NCI-H1694 (cell line): ENCODE measurements at places on chromosomes 4 and X.

GRCh38 chr4:55838356-55838755 lies 15.1 kb upstream of the EXOC1 start:
- no peak for DNase-seq

DNA sequence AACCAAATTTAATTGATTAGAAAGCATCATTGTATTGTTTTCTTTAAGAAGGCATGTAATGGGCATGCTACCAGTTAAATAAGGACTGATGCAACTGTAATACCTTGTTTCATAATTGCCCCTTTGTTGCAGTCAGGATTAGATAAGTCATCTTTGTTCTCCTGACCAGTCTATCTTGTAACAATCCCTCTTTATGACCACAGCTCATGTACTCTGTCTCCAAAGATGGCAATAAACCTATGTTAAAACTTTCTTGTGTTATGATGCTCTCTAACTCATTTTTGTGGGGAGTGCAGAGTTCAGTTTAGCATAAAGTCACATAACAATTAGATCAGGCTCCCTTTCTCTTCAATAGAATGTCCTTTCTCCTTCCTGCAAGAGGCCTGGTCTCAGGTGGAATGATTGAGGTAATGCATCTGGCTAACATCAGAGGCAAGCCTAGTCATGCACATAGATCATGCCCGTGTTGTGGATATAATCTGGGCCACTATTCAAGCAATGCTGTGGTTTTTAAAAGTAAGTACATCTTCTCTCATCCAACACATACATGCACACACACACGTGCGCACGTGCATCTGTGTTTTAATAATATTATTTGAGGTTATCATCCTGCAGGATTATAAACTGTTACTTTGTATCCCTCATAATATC lies 45.6 kb downstream of the TMEM154 start:
- no peak for DNase-seq

- no peak for DNase-seq
Observed at GRCh38 chr4:127045861-127046260, 586.9 kb upstream of the INTU start.

DNA sequence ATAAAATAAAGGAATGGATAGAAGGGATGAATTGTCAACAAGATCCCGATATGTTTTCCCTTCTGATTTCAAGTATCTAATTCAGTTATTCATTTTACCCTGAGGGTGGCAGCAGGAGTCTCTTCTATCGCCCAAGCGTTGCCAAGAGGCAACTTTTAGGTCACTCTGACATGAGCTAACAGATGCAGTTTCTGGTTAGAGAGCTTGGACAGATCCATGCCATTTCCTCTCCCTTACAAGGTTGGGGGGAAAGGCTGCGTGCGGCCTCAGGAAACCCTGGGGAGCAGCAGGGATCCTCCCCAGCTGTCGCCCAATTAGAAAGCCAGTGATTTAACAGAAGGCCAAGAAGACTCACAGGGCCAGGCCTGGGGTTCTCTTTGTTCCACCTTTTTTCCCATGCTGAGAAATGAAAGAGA lies 35.3 kb upstream of the WAS start:
- peak; percentile 53 for DNase-seq

DNA sequence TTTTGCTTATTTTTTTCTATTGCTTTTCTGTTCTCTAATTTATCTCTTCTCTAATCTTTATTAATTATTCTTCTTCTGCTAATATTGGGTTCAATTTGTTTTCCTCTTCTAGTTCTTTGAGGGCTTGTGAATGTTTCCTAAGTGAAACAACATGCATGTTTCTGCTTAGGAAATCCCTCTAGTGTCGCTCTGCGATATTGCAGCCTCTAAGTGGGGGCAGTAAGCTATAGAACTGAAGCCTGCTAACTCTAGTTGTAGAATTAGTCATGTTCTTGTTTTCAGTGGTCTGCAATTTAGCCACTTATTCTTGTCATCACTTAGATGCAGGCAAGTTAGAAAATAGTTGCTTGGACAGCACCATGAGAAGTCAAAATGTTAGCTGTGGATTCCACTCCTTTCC lies 222.6 kb downstream of the SPIN4 start:
- DNase-seq, result no peak

DNA sequence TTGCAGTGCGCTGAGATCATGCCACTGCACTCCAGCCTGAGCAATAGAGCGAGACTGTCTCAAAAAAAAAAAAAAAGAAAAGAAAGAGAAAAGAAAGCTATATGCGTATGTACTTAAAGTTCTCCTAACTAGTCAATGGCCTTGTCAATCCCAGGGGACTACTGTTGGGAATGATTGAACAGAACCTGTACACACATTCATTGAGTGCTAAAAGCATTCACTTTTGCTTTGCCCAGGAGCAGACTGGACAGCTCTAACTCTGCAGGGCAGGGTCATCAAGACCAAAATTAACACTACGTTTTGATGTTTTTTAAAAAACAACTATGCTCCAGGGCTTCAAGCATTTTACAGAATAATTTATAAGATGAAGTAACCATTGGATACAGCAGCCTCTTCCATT lies 106.2 kb downstream of the FNIP2 start:
- DNase-seq, result no peak

- DNase-seq, result no peak
Observed at GRCh38 chr4:56118055-56118454, 169.3 kb downstream of the CEP135 start.

GRCh38 chr4:36533944-36534343 lies 252.5 kb downstream of the DTHD1 start:
- DNase-seq, result no peak

DNA sequence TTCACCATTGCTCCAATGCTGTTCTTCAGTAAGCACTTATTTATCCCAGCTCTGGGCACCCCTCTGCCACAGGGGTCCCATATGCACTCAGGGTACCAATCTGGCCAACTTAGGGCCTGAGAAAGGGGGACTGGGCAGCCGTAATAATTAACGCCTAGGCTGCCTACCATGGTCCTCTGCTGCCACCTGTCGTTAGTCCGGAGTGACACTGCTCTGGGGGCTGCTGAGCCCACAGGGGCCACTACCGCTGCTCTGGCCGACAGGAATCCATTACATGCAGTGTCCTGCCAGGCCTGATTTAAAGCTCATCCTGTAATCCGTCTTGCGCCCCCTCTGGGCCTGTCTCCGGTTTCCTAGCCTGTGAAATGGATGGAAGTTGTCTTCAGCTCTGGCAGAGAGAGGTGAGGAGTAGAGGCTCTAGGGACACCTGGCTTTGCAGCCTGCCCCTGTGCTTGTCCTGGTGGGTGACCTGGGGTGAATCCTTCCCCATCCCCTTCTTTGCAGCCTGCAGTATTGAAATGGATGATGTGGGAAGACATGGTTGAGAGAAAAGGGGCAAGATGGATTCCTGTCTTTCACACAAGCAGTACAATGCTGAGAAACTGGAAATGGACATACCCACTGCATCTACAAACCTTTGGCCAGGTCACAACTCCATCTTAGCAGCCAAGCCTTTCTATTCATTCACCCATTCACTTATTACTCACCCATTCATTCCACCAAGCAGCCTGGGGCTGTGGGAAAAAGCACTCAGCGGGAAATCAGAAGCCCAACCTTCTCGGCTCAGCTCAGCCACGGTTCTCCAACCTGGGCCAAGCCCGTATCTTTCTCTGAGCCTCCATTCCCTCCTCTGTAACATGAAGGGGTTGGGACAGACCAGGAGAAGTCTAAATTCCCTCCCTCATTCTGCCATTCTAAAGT lies 116.3 kb upstream of the NALF2 start:
- peak; percentile 7 for DNase-seq

GRCh38 chr4:118898684-118899138 lies 10.1 kb downstream of the SYNPO2 start:
- DNase-seq, result no peak

DNA sequence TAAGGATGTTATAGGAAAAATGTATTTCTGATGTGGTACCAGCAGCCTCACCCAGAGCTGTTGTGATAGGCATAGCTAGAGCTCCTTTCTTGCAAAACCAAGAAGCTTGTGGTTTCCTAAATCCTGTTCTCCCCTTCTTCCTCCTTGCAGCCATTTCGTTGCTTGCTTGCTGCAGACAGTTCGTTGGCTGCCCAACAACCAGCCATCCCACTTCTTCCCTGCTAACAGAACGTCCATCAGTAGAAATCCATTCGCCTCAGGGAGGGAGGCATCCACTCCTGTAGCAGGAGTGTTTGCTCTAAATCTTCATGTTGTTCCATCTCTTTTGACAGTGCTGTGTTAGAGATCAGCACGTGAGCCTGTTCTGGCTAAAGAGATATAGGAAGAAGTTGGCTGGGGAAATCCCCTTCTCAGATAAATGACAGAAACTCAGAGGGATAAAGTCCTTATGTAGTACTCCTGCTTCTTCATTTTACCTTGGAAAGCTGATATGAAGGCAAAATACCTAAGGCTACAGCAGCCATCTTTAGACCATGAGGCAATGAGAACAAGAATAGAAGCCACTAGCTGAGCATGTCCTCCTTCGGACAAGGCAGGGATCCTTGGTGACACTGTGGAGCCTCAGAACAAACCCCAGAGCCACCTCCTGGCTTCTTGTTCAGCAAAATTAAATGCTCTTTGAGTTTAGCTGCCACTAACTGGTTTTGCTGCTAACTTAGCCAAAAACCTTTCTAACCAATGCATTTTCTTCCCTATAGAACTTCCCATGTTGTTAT lies 68.4 kb upstream of the RELL1 start:
- DNase-seq, result no peak

DNA sequence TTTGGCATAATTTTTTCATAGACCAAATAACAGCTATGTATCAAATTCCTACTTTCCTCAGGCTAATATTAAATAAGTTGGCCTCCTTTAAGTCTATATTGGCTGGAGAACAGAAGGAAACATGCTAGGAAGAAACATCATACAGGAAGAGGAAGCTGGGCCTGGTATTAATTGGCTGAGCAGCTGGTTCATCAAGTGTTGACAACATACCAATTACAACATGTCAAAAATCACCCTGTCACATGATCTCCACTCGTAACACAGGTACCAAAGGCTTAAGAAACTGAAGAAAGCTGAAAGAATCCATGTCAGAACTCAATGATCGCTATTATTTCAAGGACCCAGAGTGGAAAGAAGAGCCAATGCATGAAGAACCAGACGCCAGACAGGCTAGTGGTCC lies 10.5 kb downstream of the WDFY3 start:
- no peak for DNase-seq

- DNase-seq, result no peak
Observed at GRCh38 chr4:186658657-186659056, 65.0 kb downstream of the FAT1 start.

GRCh38 chr4:153465615-153466080 lies 512 bp upstream of the TMEM131L start:
- DNase-seq, result no peak

- DNase-seq, result no peak
Observed at GRCh38 chrX:66001596-66001995, 38.3 kb downstream of the VSIG4 start.

GRCh38 chr4:71729856-71730255 lies 54.0 kb downstream of the GC start:
- no peak for DNase-seq

- DNase-seq, result no peak
Observed at GRCh38 chrX:39808471-39808917, 289.3 kb downstream of the BCOR start.

GRCh38 chr4:26217961-26218676 lies 102.7 kb upstream of the RBPJ start:
- DNase-seq, result peak; percentile 4

- DNase-seq, result no peak
Observed at GRCh38 chr4:121679267-121679666, 17.5 kb downstream of the ANXA5 start.

DNA sequence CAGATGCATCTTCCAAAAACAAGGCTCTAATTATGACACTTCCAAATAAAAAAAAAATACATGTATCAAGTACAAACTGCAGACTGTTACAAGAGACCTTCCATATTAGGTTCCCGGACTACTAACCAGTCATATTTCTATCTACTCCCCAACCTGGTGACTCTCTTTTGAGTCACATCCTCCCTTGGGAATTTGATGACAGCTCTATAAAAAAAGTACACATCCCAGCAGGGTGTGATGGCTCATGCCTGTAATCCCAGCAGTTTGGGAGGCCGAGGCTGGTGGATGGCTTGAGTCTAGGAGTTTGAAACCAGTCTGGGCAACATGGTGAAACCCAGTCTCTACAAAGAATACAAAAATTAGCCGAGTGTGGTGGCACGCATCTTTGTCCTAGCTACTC lies 14.9 kb downstream of the RPGR start:
- no peak for DNase-seq

GRCh38 chr4:61446941-61447340 lies 246.8 kb downstream of the ADGRL3 start:
- DNase-seq, result no peak

DNA sequence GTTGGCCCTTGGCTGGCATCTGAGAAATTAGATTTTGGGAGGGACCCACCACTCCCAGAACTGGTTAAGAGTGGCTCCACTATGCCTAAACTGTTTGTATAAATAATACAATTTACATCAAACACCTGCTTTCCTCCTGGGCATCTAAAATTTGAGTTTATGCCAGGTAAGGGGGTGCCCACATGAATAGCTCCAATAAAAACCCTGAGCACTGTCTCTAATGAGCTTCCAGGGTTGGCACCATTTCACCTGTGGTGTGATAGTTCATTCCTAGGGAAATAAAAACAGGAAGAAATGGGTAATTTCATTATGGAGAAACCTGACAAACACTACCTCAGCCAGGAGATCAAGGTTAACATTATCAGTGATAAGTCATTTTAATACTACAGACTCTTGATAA lies 119.7 kb downstream of the FRYL start:
- no peak for DNase-seq

DNA sequence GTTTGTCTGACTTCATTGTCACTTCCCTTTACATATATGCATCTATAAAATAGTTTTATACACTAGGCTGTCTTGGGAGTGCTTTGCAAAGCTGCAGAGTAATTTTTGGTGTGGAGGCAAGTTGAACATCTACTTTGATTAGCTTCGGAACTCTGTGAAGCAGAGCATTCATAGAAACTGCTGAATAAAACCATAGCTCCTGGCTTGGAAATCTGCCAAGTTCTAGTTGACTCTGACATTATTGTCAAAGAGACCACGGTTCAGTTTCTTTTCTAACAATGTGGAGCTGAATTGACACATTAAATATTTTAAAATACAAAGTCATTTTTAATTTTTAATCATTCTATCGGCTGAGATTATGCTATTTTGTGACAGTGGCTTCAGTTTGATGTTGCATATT lies 335.0 kb downstream of the BMPR1B start:
- DNase-seq, result no peak

DNA sequence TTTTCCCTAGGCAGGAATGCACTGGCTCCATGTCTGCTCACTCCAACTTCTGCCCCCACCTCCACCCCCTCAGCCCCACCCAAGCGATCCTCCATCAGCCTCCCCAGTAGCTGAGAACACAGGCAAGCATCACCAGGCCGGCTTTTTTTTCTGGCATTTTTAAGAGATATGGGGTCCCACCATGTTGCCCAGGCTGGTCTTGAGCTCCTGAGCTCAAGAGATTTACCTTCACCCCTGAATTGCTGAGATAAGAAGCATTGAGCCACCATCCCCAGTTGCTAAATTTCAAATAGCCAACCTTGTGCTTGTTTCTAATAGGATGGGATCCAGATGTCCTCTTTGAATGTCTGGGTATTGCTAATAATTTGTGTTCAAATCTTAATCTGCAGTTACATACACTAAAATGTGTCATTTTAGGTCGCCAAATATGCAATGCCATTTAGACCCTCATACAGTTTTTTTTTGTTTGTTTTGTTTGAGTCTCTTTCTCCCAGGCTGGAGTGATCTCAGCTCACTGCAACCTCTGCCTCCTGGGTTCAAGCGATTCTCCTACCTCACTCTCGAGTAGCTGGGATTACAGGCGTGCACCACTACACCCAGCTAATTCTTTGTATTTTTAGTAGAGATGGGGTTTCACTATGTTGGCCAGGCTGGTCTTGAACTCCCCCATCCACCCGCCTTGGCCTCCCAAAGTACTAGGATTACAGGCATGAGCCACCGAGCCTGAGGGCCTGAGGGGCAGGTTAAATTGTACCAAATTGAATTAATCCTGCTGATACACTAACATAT lies 8.8 kb downstream of the LARP7 start:
- no peak for DNase-seq
